NCI-H526 treated with DMSO at 0.1 percent for 48 hours (cell line): ENCODE measurements at places on chromosomes 16 and 17.

GRCh38 chr16:536746-537145, 9.2 kb downstream of the CAPN15 start:
- DNase-seq, result no peak

DNA sequence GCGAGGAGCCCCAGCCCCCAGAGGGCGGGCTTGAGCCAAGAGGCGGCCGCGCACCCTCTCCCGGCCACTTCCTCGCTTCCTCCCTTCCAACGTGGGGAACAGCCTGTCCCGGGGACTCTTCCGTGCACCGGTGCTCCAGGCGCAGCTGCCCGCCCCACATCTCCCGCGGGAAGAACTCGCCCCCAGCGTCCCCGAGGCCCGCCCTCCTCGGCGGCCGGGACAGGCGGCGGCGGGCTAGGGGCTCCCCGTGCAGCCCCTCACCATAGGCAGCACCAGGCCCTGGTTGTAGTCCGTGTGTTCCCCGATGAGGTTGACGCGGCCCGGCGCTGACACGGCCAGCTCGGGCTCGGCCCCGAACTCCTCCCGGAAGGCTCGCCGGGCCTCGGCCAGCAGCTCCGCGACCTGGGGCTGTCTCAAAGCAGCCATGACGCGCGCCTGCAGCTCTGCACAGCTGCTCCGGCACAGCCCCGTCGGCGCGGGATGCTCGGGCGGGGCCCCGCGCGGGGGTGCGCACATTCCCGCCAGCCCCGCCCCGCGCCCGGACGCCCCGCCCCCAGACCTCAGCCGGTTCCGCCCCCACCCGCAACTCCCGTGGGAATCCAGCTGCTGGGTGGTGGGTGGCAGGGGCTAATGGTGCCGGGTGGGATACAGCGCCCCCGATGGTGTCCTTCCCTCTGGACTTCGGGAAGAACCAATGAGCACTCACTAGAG, at the start of gene GALK1:
GALK1 (minus strand) TSS at position 482 of the 711 bp plus-strand sequence; CDS start at position 426, 56 bp downstream.
- DNase-seq, result peak; percentile 19

DNA sequence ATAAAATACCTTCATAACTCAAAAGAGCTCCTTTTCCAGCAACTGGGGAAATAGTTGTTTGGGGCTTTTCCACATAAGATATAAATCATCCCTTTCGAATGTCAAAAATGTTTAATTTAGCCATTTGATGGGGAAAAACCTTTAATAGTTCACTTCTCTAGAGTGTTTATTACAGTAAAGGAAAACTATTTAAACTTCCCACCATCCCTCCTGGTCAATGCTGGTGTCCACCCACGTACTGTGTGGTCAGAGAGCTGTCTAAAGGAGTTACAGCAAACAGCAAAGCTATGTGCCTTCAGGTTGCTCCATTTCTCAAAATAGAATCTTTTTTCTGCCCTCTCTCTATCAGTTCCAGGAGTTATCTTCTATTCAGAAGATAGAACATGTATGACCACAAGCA, 33.5 kb downstream of the KANSL1 start:
- DNase-seq, result no peak

GRCh38 chr17:1989135-1989534, 36.0 kb downstream of the RTN4RL1 start:
- DNase-seq, result no peak

DNA sequence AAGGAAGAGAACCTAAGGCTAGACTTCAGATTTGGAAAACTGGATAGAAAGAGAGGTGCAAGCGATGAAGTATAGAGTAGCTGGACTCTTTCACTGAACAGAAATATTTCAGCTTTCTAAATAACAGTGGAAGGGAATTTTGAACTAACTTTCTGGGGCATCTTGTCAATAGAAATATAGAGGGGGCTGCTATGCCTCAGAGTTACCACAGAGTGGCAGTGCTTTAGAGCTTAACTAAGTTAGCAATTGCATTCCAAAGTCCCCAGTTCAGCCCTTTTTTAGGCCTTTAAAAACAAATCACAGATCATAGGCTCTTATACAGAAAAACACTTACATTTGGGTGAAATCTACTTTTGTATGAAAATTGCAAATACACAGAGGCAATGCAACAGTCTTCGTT, 154.2 kb upstream of the CDH8 start:
- peak; percentile 5 for DNase-seq

- no peak for DNase-seq
Observed at GRCh38 chr16:26111900-26112299, 420.1 kb downstream of the HS3ST4 start.

GRCh38 chr17:32266389-32267301, 1.0 kb downstream of the RHBDL3 start:
- no peak for DNase-seq

GRCh38 chr17:68792042-68792685, 163.0 kb downstream of the ABCA8 start:
- no peak for DNase-seq

- DNase-seq, result no peak
Observed at GRCh38 chr17:51672065-51672464, 411.7 kb downstream of the UTP18 start.

DNA sequence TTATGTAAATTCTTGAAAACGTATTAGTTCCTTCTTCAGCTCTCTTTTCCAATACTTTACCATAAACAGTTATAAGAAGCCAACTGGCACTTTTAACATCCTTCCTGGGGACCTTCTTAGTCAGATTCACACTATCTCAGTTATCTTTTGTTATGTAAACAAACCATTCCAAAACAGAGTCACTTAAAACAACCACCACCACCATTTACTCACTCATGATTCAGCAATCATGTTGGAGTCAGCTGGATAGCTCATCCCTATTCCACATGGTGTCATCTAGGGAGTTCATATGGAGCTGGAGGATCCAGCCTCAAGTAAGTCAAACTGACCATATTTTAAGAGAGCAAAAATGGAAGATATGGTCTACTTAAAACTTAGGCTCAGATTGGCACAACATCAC, 240.3 kb upstream of the IRX3 start:
- no peak for DNase-seq

- no peak for DNase-seq
Observed at GRCh38 chr16:31693733-31694132, 166.0 kb downstream of the AHSP start.

DNA sequence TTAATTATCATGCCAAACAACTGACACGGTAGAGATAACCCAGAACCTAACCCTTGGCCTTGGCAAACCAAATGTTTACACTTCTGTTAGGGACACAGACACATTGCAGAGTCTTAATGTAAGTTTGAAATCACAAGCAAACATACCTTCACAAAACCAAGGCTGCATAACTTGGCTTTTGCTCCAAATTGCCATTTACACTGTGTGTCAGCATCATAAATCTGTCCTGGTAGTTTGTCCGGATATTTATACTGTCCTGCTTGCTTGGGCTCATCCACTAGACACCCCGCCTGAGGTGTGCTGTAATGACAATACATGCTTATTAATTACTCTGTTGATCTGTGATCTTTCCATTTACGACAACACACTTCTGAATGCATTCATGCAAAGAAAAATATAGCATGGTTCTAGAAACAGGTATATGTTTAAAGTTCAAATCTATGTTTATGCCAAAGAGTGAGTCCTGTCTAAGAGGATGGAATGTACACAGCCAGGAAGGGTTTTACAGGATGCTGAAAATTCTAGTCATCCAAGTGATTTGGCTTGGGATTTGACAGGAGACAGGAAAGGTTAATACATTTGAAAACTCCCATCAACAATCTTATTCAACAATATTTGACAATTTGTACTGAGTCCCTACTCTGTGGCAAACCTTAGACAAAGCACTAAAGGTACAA, 81.1 kb downstream of the ADAMTS18 start:
- no peak for DNase-seq

DNA sequence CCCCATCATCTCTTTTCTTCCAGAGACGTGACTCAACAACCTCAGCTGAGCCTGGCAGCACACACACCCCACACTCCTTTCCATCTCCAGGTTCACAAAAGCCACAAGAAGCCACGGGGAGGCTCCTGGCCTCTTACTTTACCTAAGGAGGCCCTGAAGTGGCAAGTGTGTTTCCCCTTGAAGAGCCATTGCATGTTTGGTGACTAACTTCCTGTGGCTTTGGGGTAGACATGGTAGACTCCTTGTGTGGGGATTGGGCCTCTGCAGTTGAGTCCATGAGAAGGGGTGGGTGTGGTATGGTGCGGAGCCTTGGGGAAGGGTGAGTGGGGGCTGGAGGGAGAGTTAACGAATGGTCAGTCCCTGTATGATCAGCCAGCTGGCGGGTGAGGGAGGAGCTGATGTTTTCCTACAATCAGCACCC, 24.2 kb downstream of the SAP30BP start:
- no peak for DNase-seq

- DNase-seq, result no peak
Observed at GRCh38 chr16:11502239-11502638, 84.5 kb downstream of the LITAF start.

GRCh38 chr16:72615856-72616255, 432.1 kb downstream of the ZFHX3 start:
- no peak for DNase-seq

- no peak for DNase-seq
Observed at GRCh38 chr16:53056392-53056881, 1.6 kb downstream of the CHD9 start.

- no peak for DNase-seq
Observed at GRCh38 chr17:83118071-83118841, 38.8 kb downstream of the METRNL start.

- no peak for DNase-seq
Observed at GRCh38 chr17:69672924-69673323, 258.4 kb downstream of the MAP2K6 start.

DNA sequence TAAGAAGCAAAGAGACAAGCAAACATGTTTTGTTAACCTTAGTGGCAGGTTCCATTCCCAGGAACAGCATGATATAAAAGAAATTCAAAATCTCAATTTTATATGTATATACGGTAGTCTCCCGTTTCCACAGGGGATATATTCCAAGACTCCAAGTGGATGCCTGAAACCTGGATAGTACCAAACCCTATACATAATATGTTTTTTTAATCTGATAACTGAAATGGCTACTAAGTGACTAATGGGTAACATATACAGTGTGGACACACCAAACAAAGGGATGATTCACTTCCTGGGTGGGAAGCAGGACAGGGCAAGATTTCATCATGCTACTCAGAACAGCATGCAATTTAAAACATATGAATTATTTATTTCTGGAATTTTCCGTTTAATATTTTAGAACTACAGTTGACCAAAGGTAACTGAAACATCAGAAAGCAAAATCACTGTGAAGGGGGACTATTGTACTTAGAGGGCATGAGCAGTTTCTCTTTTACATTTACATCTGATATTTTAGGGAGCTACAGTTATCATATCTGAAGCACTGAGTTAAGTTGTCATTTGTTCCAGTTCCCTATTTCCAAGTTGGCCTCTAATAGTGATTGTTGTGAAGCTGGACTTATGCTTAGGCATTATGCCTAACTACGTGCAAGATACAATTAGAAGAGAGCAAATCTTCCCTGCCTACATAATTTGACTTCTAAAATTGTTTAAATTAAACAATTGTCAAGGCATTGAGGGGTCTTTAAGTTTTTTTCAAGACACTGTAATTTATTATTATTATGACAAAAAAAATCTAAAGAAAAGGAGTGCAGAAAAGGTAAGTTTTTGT, 34.1 kb upstream of the ABCA6 start:
- no peak for DNase-seq

GRCh38 chr16:73067671-73068540, 20.0 kb upstream of the ZFHX3 start:
- no peak for DNase-seq
